ENCODE measurements at places on chromosomes 7 and 10. TPM values are rescaled to one million over a fixed set of nuclear protein-coding genes. Genes with fewer than 3 reads are reported as not detected.

The H2BK1 gene
- not detected for total RNA-seq

The HOXA11 gene
- 0.67 TPM for total RNA-seq

The POM121C gene
- 36.1 TPM for total RNA-seq

The MAGI2 gene
- total RNA-seq: 0.49 TPM

The SRGN gene
- total RNA-seq: 96.3 TPM

The KCND2 gene
- not detected for total RNA-seq

The ABCA13 gene
- 0.03 TPM for total RNA-seq

The GALNT11 gene
- total RNA-seq: 21.3 TPM

The AKR1D1 gene
- total RNA-seq: not detected

The HOXA7 gene
- total RNA-seq: 5.2 TPM

The CFAP69 gene
- 2.0 TPM for total RNA-seq

The KIAA1217 gene
- total RNA-seq: 1.1 TPM

The BTBD16 gene
- 0.66 TPM for total RNA-seq

The CYP17A1 gene
- total RNA-seq: not detected

The CYP2C18 gene
- total RNA-seq: 0.06 TPM

Measured in A549 treated with AZD2906 at 1 μM for 4 hours (cell line).